Karpas-422 (cell line): ENCODE measurements at places on chromosomes 6 and 20. TPM values are rescaled to one million over a fixed set of nuclear protein-coding genes. Genes with fewer than 3 reads are reported as not detected.

The SRMS gene
- total RNA-seq, result not detected in 2 replicates

DNA sequence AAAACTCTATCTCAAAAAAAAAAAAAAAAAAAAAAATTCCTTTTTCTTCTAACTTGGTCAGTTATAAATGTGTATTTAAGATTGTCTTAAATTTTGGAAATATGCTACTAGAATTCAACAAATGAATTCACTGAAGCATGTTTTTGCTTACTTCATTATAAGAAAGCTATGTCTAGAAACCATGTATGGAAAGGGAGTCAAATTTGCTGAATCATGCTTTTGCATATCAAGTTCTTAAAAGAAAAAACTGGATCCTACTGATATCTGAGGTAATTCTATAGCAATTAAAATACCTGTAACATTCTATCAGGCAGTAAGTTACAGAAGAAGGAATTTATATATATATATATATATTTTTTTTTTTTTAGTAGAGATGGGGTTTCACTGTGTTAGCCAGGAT is 27.7 kb downstream of the AKIRIN2 start:
- no peaks in the 10 kb centered on the region for H3K4me1 ChIP-seq

The RBM39 gene
- 315 and 375 TPM in 2 replicates for total RNA-seq

The PTPRT gene
- 39.5 and 44.5 TPM in 2 replicates for total RNA-seq

GRCh38 chr6:158654498-158654897 is 4.6 kb downstream of the SYTL3 start:
- H3K27me3 ChIP-seq, result no peaks in the 10 kb centered on the region
- H3K27ac ChIP-seq, result no peak overlapping the region
- H3K36me3 ChIP-seq, result no peaks in the 10 kb centered on the region
- H3K4me3 ChIP-seq, result no peak overlapping the region
- peaks cover 9% of the 10 kb centered on the region for H3K4me1 ChIP-seq
- DNase-seq, result no peak

GRCh38 chr6:154996016-154996590 is 988 bp downstream of the TIAM2 start:
- H3K27ac ChIP-seq, result no peak overlapping the region
- no peaks in the 10 kb centered on the region for H3K4me1 ChIP-seq
- DNase-seq, result no peak
- no peaks in the 10 kb centered on the region for H3K27me3 ChIP-seq
- no peaks in the 10 kb centered on the region for H3K36me3 ChIP-seq
- H3K4me3 ChIP-seq, result peak overlapping the region; percentile 44; the same call in 1 of the 2 replicates

DNA sequence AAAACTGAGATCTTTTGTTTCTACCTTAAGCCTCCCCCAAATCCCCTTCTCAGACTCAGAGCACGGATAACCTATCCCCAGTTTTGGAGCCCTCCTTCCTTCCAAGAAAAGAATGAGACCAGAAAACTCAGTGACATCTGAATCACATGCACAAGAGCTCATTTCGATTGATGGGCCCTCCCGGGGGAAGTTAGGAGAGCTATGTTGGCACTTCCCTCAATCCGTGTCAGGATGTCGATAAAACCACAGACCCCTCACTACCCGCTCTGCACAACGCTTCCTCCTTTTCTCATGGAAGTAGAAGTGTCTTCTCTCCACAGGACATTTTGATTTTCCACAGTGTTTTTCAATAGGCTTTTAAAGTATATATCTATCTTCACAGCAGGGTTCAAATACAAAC is 332.4 kb downstream of the HACE1 start:
- H3K4me3 ChIP-seq, result no peak overlapping the region
- DNase-seq, result no peak
- no peaks in the 10 kb centered on the region for H3K4me1 ChIP-seq
- no peak overlapping the region for H3K27ac ChIP-seq
- H3K27me3 ChIP-seq, result no peaks in the 10 kb centered on the region

DNA sequence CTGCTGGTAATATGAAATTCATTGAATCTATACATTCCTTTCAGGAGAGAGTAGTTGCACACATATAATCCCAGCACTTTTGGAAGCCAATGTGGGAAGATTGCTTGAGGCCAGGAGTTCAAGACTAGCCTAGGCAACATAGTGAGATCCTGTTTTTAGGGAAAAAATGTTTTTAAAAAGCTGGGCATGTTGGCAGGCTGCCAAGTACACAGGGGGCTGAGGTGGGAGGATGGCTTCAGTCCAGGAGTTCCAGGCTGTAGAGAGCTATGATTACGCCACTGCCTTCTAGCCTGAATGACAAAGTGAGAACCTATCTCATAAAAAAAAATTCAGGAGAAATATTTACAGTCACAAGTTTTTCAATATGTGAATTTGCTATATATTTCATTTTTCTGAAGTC is 71.9 kb downstream of the GRM1 start:
- DNase-seq, result no peak
- H3K4me1 ChIP-seq, result no peaks in the 10 kb centered on the region
- no peak overlapping the region for H3K4me3 ChIP-seq
- H3K27ac ChIP-seq, result no peak overlapping the region
- H3K27me3 ChIP-seq, result no peaks in the 10 kb centered on the region
- H3K36me3 ChIP-seq, result no peaks in the 10 kb centered on the region

DNA sequence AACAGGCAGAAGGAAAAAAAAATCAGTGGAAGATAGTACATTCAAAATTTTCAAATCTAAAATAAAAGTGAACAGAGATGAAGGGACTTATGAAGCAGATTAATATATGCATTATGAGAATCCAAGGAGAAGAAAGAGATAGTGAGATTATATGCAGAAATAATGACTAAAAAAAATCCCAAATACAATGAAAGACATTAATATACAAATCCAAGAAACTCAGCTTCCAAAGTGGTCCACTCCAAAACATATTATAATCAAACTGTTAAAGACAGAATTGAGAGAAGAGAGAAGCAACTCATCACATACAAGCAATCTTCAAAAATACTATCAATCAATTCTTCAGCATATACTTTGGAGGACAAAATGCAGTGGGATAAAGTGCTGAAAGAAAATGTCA is 73.5 kb upstream of the CARMIL1 start:
- H3K36me3 ChIP-seq, result no peaks in the 10 kb centered on the region
- H3K27ac ChIP-seq, result no peak overlapping the region
- H3K27me3 ChIP-seq, result no peaks in the 10 kb centered on the region
- no peak overlapping the region for H3K4me3 ChIP-seq
- no peaks in the 10 kb centered on the region for H3K4me1 ChIP-seq
- DNase-seq, result no peak

DNA sequence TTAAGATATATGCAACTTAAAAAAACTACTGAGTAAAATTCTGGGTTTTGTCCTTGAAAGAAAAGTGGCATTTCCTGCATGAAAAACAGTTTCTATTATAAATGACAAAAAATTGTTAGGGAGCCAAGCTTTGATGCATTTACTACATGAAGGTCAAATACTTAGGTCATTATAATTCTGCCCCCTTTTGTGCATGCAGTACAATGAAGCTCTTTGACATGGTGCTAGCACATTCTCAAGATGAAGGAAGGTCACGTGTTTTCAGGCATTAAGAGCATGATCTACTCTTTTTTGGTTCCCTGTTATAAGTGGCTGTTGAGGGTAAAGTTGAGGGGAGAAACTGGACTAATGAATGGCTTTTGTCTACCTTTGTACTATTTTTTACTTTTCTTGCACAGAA is 72.7 kb downstream of the FOXO3 start:
- no peaks in the 10 kb centered on the region for H3K36me3 ChIP-seq
- peaks cover 2% of the 10 kb centered on the region; the same call in 1 of the 2 replicates for H3K4me1 ChIP-seq
- DNase-seq, result no peak
- no peaks in the 10 kb centered on the region for H3K27me3 ChIP-seq

The GPX5 gene
- total RNA-seq, result not detected in 2 replicates

DNA sequence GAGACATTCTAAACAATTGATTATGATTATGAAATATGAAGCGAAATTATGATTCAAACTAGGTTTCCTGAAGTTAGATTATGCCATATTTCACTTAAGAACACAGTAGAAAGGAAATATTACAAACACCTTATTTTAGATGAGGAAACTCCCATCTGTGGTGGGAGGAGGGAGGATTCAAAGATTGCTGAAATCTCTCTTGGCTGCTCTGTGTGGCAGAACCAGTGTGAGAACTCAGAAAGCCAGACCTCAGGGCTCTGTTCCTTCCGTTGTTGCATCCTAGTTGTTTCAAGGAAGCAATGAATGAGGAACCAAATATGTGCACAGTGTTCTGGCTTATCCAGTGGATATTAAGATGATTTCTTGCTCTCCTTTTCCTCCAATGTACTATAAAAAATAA is 2.1 kb downstream of the TAAR5 start:
- H3K4me3 ChIP-seq, result no peak overlapping the region
- H3K27me3 ChIP-seq, result no peaks in the 10 kb centered on the region
- no peak for DNase-seq
- H3K36me3 ChIP-seq, result no peaks in the 10 kb centered on the region

The CGAS gene
- 10.7 and 12.8 TPM in 2 replicates for total RNA-seq

The MROH8 gene
- 1.3 and 1.9 TPM in 2 replicates for total RNA-seq

- no peak for DNase-seq
- H3K27ac ChIP-seq, result no peak overlapping the region
- no peaks in the 10 kb centered on the region for H3K4me1 ChIP-seq
- H3K27me3 ChIP-seq, result no peaks in the 10 kb centered on the region
These were observed 32.3 kb downstream of the SNX9 start for GRCh38 chr6:157855325-157855724.

DNA sequence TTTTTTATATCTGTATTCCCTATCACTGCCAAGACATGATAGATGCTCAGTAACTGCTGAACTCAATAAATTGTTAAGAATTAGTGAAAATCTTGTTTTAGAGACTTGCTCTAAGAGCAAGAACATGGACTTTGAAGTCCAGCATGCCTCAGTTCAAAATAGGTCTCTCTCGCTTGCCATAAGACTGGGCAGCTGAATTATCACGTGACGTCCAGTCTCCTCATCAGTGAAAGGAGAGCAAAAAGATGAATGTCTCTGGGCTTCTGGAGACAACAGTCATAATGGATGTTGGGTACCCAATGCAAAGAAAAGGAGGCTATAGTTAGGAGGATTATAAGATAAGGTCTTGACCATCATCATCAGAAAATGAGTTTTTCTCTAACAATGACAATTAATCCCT is 82.1 kb downstream of the IYD start:
- no peak overlapping the region for H3K27ac ChIP-seq
- no peak for DNase-seq
- no peaks in the 10 kb centered on the region for H3K27me3 ChIP-seq
- H3K4me3 ChIP-seq, result no peak overlapping the region

DNA sequence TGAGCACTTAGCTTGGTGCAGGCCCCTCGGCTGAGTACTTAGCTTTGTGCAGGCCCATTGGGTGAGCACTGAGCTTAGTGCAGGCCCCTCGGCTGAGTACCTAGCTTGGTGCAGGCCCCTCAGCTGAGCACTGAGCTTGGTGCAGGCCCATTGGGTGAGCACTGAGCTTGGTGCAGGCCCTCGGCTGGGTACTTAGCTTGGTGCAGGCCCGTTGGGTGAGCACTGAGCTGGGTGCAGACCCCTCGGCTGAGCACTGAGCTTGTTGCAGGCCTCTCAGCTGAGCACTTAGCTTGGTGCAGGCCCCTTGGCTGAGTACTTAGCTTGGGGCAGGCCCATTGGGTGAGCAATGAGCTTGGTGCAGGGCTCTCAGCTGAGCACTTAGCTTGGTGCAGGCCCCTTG is 387.1 kb downstream of the THBS2 start:
- H3K27me3 ChIP-seq, result no peaks in the 10 kb centered on the region
- no peaks in the 10 kb centered on the region for H3K4me1 ChIP-seq
- no peak overlapping the region for H3K27ac ChIP-seq
- DNase-seq, result no peak
- H3K4me3 ChIP-seq, result no peak overlapping the region

DNA sequence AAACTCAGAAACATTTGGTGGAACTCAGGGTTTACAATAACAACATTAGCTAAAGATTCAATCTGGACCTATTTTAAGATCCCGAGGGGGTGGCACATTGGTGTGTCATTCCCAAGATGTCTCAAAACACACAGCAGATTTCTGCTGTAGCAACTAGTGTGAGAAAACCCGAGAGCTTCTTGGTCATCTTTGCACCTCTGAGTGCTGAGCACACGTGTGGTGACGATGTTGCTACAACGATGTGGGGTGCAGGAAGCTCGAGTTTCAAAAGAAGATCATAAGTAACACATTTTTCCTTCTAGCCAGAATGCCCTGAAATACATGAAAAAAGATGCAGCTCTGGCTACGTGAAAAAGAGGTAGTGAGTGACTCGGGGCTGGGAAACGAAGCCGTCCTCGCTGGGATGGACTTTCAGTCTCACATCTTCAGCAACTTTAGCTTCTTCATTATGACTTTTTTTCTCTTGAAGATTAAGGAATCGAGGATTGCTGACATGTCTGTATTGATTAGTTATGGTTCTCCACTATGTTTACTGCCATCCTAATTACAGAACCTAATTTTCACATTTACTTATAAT is 1.5 kb downstream of the RAMACL start:
- DNase-seq, result no peak
- no peaks in the 10 kb centered on the region for H3K27me3 ChIP-seq
- H3K36me3 ChIP-seq, result no peaks in the 10 kb centered on the region
- H3K4me3 ChIP-seq, result no peak overlapping the region
- H3K4me1 ChIP-seq, result peaks cover 48% of the 10 kb centered on the region
- no peak overlapping the region for H3K27ac ChIP-seq

DNA sequence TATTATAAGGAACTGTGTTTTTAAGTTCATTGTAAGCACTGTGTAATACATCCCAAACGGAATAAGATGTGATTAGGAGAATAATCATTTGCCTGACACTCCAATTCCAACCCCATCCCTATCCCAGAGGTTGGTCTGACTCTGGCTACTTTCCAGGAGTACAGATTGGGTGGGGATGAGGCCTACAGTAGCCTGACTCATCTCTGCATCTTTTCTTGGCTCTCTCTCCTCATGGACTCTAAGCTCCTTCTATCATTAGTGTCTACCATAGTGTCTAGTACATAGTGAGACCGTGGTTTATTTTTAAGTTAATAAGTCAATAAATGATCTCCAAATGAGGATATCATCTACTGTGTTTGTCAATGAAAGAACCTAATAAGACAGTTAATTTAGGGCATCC is 92.2 kb upstream of the CNKSR3 start:
- DNase-seq, result no peak
- no peaks in the 10 kb centered on the region for H3K36me3 ChIP-seq
- no peak overlapping the region for H3K4me3 ChIP-seq
- no peaks in the 10 kb centered on the region for H3K4me1 ChIP-seq
- H3K27me3 ChIP-seq, result no peaks in the 10 kb centered on the region; the same call in 1 of the 2 replicates

GRCh38 chr6:36986704-36987047 is 680 bp upstream of the MTCH1 start:
- H3K36me3 ChIP-seq, result no peaks in the 10 kb centered on the region
- no peaks in the 10 kb centered on the region for H3K27me3 ChIP-seq
- H3K27ac ChIP-seq, result no peak overlapping the region; the same call in 1 of the 2 replicates
- H3K4me1 ChIP-seq, result peaks cover 34% of the 10 kb centered on the region

The NRSN1 gene
- total RNA-seq, result 0.30 TPM in 1 of 2 replicates, not detected in the other
